ENCODE measurements at places on chromosomes 5 and 9.

- DNase-seq: peak; percentile 22
These were observed 1.1 kb downstream of the SRD5A1 start for GRCh38 chr5:6634306-6634705.

- DNase-seq: no peak
These were observed 3.5 kb upstream of the PDE4D start for GRCh38 chr5:59897075-59897474.

GRCh38 chr9:75359638-75360037 is 271.3 kb downstream of the OSTF1 start:
- DNase-seq: no peak

DNA sequence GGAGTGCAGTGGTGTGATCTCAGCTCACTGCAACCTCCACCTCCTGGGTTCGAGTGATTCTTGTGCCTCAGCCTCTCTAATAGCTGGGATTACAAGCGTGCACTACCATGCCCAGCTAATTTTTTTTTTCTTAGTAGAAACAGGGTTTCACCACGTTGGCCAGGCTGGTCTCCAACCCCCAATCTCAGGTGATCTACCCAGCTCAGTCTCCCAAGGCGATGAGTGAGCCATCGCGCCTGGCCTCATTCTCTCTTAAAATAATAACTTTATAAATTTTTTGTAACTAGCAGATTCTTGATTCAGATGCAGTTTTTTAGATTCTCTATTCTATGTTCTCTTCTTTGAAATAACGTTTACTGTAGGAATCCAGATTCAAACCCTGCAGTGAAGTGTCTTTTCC is 127.1 kb downstream of the GDNF start:
- no peak for DNase-seq

- DNase-seq: no peak
These were observed 121.4 kb upstream of the C6 start for GRCh38 chr5:41334758-41335157.

- no peak for DNase-seq
These were observed 7.8 kb downstream of the GZMA start for GRCh38 chr5:55110217-55110616.

DNA sequence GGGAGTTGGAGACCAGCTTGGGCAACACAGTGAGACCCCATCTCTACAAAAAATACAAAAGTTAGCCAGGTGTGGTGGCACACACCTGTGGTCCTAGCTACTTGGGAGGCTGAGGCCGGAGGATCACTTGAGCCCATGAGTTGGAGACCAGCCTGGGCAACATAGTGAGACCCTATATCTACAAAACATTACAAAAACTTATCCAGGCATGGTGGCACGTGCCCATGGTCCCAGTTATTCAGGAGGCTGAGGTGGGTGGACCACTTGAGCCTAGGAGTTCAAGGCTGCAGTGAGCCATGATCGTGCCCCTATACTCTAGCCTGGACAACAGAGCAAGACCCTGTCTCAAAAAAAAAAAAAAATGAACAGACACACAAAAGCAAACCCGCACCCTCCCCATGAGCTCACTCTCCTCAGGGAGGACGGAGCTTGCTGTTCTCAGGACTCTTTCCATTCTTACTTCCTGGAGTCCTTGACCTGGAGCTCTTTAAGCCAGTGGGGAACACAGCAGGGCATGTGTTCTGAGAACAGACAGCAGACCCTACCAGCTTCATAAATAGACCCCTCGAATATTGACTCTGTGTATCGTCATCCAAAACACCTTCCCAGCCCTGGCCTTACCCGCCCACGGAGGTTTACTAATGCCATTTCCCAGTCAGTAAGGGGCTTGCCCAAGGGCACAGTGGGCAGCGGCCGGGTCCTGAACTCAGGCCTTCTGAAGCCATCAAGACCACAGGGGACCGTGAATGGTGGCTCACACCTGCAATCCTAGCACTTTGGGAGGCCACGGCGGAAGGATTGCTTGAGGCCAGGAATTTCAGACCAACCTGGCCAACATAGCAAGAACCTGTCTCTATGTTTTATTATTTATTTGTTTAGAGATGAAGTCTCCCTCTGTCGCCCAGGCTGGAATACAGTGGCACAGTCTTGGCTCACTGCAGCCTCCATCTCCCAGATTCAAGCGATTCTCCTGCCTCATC is 11.1 kb downstream of the PTGES2 start:
- DNase-seq: peak; percentile 38

GRCh38 chr5:26828294-26828693 is 210.1 kb downstream of the CDH9 start:
- no peak for DNase-seq

- DNase-seq: peak; percentile 85
These were observed 196.2 kb downstream of the DTWD2 start for GRCh38 chr5:118791926-118792734.

GRCh38 chr5:178640331-178641045 is 13.6 kb upstream of the CLK4 start:
- DNase-seq: no peak

DNA sequence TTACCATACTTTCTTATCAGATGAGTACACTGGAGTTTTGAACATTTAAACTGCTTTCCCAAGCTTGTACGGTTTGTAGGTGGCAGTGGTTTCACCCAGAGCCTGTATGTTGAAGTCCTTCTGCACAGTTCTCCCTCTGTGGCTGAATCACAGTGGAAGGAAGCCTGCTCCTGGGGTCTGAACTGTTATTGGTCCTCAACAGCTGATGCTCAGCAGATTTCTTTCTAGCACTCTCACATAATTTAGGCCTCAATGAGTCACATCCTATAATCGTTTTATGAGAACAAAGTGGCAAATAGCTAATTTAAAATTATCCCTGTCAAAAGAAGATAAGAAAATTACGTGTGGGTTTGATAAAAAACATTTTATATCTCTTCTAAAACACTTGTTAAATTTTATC is 229.7 kb downstream of the TLE4 start:
- DNase-seq: no peak

DNA sequence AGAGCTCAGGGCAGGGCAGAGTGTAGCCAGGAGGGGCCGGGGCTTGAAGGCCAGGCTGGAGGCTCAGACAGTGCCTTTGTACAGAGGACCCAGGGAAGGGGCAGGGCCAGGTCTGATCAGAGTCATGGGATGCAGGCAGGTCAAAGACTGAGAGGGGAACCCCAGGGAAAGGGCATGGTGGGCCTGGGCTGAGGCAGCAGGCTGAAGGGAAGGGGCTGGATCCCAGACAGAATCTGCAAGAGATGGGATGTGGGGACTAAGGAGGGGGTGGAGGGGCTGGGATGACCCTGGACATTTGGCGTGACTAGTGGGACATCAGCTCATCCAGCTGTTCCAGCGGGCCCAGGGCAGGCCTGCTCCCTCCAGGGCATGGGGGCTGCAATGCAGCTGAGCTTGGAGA is 15.5 kb upstream of the MRNIP start:
- no peak for DNase-seq

GRCh38 chr9:104071589-104071988 is 22.5 kb upstream of the SMC2 start:
- DNase-seq: no peak

GRCh38 chr5:32776200-32776599 is 65.1 kb downstream of the NPR3 start:
- DNase-seq: no peak

- peak; percentile 26 for DNase-seq
These were observed 119.4 kb downstream of the TTC39B start for GRCh38 chr9:15187589-15187988.

- DNase-seq: no peak
These were observed 22.9 kb downstream of the NUDT12 start for GRCh38 chr5:103539376-103540330.

GRCh38 chr5:32504329-32504988 is 59.9 kb upstream of the ZFR start:
- no peak for DNase-seq

DNA sequence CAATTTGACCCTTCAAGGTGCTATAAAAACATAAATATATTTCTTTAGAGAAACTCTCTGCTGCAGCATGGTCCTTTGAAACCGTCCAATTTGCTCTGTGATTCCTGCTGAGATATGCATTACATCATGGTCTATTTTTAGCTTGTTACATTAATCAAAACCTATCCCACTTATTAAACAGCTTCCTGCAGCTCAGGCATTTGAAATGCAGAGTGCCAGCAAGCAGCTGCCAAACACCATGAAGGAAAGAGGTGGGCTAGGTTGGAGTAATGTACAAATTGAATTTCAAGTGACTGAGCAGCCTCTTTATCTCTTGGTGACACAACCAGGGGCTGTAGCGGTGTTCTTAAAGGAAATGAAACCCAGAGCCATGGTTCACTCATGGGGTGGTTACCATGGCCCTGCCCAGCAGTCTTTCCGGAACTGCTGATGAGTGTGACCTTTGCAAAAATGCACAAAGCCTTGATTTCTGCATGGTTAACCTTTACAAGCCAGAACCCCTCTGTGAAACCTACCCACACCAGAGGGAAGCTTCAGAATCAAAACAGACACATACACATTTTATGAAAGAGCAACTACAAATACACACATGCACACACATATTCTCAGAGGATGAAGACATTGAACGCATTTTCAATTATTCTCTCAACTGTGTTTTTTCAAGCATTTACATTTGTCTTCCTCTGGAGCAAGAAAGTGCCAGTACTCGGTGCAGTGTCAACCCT is 155.8 kb upstream of the ZNF608 start:
- peak; percentile 61 for DNase-seq

GRCh38 chr5:133667217-133667616 is 54.9 kb upstream of the FSTL4 start:
- no peak for DNase-seq

- no peak for DNase-seq
These were observed 473.0 kb downstream of the NTRK2 start for GRCh38 chr9:85142496-85142911.

- peak; percentile 64 for DNase-seq
These were observed at the start of gene FGD3 for GRCh38 chr9:92947268-92948037. FGD3 (plus strand) TSS chr9:92947523; CDS start chr9:92976257, 28,734 bp downstream.

- no peak for DNase-seq
These were observed 158.5 kb downstream of the TLE1 start for GRCh38 chr9:81530846-81531245.

DNA sequence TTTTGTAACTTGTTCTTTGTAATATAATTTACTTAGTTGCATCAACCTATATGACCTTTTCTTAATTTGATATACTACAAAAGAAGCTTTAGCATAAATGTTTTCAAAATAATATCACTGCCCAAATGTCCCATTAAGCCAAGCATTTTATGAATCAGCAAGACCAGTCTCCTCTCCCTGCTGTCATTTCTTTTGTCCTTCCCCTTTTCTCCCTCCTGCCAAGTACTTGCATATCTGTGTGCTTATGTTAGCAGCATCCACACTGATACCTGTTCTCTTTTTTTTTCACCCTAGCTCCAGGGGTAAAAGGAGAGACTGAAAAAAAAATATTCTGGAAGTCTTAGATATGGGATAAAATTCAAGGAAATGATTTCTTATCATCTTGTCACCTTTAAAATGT is 69.7 kb downstream of the ZSWIM6 start:
- DNase-seq: peak; percentile 8

DNA sequence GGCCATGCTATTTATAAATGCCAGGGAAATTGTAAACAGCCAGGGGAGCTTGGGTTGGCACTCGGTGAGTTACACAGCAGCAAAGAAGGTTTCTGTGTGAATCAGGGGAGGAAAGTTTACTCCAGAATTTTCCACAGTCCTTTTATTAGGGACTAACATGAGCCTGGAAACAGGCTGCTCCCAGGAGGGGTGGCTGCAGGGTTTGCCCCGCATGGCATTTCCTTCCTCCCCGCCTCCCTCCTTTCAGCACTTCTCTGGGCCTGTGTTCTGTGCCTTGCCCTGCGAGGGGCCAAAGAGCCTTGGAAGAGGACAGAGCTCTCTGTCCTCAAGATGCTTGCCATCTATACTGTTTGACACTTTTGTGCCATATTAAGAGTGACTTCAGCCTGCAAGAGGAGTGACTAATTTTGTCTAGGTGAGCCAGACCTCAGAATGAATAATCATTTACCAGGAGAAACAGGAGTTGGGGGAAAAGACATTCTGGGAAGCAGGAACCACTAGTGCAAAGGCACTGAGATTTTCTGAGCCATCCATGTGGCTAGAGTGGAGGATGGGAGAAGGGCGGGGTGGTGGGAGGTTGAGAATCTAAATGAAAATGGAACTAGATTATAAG is 1.8 kb downstream of the GSN start:
- DNase-seq: no peak

DNA sequence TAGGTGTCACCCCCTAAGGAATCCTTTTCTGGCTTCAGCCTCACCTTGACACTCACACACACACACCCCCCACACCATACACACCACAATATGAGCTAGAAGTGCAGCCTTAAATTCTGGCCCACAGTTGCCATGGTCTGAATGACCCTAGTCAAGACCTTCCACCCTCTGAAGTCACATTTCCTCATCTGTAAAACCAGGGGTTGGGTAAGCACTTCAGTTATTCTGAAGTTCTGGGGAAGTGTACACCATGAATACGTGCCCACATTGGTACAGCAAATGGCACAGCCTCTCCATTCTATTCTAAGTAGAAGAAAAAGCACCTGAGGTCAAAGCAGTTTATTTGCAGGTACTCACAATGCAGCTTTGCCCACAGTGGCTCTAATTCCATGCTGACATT is 372.8 kb upstream of the KLF4 start:
- no peak for DNase-seq

- DNase-seq: peak; percentile 63
These were observed 13.6 kb downstream of the ITGA1 start for GRCh38 chr5:52801329-52801728.

- DNase-seq: peak; percentile 48
These were observed 94.4 kb upstream of the IL6ST start for GRCh38 chr5:56088967-56089829.

- DNase-seq: no peak
These were observed 60.1 kb downstream of the PRKACG start for GRCh38 chr9:68953771-68954170.

DNA sequence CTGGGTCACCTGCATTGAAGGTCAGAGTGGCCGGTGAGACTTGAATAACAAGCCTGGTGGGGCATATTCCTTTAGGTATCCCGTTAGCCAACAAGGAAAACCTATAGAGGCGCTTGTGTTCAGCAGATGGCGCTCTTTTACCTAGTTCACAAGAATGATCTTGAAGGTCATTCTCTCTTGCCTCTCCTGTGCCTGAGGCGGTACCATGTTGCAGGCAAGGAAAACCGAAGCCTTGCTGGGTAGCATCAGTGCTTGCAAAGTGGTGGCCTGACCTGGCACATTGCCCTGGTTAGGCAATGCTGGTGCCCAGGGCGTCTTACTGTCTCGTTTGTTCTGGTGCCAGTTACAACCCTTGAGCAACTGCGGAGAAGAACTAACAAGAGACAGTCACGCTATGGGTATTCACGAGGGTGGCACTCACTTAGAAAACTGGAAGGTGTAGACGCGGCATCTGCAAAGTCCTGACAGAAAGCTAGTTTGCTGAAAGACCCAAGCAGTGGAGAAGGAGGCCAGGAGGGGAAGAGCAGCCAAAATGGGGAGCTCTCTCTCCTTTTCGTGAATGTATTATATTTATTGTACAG is 56.7 kb downstream of the AOPEP start:
- DNase-seq: peak; percentile 94

DNA sequence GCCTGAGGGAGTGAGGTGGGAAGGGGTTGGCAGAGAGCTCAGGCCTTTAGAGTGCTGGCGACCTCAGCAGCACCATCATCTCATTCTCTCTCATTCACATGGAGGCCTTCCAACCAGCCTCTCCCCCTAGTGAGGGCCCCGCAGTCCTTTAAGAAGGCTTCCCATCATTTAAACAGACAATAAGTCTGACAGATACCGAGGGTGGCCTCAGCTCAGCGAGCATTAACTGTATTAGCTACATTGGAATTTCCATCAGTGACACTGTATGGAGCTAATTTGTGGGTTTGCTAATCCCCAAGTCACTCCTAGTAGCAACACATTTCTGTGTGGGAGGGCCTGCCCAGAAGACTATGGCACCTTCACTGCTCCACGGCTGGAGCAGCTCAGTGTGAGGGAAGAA is 75.8 kb downstream of the INSYN2B start:
- no peak for DNase-seq
